ENCODE measurements at places on chromosomes 1 and 21.

GRCh38 chr1:231750818-231751362, 124.3 kb downstream of the DISC1 start:
- DNase-seq = no peak

DNA sequence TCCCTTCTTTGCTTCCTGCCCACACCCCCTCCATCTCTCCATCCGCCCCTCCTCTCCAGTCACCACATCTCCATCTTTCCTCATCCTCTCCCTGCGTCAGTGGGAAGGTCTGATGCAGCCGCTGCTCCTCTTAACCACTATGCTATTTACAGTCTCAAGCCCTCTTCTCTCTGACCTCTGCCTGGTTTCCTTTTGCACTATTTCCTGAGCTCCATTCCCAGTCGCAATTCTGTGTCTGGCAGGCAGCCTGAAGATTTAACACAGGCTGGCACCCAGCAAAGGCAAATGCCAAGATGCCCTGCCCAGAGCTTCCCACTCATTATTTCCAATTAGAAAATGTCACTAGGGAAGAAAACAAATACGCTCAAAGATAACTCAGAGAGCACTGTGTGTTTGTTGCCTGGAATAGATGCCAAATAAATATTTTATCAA, 89.6 kb upstream of the LPGAT1 start:
- DNase-seq = no peak

DNA sequence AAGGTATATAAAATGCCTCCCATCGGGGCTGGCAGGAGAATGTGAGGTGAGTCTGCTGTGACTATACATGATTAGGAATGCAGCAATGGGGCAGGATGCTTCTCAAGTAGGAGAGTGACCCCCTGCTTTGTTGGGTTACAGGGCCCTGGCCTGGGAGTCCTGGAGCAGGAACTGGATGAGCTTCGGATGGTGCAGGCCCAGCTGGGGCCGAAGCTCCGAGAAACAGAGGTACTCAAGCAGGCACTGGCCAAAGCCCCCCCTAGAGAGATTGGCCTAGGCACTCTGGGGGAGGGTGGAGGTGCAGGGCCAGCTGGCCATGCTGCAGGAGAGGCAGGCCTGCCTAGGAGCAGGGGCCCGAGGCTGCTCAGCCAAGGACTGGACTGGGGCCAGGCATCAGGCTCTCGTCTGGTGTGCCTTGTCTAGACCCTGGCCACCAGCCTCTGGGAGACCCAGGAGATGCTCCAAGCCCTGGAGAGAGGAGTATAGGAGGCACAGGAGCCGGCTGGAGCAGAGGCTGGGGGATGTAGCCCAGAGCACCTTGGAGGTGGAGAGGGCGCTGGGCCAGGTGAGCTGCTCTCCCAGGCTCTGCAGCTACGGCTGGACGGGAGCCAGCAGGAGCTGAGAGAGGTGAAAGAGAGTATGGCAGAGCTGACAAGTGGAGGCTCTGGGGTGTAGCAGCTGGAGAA, 32.8 kb upstream of the PKP1 start:
- DNase-seq = no peak

- no peak for DNase-seq
Measured at GRCh38 chr1:199821029-199821779, 206.3 kb upstream of the NR5A2 start.

DNA sequence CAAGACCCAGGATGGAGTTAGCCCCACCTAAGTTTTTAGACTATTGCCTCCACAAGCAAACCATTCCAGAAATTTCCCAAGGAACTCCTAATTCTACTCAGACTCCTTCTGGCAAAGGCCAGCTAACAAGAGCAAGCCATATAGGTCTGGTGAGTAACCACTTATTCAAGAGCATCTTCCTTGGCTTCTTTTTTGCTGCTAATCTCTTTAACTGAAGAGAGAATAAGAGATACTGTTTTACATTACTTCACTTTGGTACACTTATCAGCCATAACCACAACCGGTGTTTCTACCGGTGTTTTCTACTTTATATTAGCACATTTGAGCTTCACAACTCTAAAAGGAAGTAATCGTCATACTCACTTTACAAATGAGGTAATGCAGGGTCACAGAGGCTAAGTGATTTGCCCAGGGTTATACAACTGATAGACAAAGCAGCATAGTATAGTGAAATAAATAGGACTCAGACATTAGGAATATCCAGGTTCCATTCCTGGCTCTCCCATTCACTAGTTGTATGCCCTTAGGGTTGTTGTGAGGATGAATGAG, 1.7 kb upstream of the EPS15 start:
- no peak for DNase-seq

DNA sequence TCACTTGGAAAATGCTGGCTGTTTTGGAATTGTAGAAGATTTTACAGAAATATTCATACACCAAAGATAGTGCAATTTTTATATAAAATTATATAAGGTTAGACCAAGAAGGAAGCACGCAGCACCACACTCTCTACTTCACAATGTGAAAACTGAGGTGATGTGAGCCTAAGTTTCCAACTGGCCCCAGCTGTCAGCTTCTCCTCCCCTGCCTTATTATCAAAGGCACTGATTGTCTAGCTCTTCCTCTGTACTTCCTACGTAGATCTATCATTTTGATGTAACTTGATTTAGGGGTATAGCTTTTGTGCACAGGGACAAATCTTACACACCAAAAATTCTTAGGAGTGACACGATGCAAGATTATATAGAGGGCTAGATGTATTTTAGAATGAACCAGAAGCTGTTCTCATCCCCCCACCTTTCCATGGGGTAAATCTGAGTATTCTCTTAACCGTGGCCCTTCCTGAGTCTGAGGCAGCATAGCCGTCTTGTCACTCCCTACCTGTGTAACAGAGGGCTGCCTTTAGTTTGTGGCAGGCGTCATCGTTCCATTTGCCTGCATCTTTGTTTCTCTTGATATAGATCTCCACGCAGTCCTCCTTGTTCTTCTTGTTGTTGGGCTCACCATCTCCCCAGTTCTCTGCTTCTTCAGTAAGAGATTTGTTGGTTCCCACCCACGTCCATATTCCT, 3.4 kb downstream of the SELL start:
- DNase-seq = no peak

- no peak for DNase-seq
Measured at GRCh38 chr1:43316738-43317520, 16.1 kb downstream of the TIE1 start.

DNA sequence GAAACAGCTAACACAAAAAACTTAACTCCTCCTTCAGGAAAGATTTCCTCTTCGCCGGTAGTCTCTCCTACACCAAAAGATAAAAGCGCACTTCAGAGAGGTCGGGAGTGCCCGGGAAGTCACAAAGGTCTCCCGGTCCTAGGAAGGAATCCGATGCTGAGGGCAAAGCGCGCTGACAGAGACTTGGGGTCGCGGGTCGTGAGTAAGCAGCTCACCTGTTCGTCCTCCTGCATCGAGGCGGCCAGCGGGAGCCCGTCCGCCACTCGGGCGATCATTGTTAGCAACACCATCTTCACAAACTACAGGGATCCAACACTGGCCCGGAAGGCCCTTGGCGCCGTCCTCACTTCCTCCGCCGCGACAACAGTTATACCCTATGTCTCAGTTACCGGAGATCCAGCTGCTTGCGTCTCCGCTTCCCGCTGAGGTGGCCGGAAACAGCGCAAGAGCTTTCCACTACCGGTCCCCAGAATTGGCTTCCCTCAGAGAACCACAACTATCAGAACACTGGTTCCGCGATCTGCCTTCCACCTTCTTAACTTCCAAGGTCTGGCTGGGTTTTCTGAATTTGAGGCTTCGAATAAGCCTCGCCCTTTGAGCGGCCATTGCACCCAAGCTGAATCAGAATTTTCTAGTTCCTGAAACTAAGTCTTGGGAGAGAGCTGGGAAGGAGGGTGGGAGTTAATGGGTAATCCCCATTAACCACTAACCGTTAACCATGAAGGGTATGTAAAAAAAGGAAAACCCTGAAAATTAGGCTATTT, at the start of gene SEC22B:
Gene SEC22B (minus strand): TSS at position 429 of the 764 bp plus-strand sequence. CDS start 139 bp downstream, at position 290.
- peak; percentile 98 for DNase-seq

GRCh38 chr1:5962265-5963105, 29.7 kb downstream of the NPHP4 start:
- no peak for DNase-seq

DNA sequence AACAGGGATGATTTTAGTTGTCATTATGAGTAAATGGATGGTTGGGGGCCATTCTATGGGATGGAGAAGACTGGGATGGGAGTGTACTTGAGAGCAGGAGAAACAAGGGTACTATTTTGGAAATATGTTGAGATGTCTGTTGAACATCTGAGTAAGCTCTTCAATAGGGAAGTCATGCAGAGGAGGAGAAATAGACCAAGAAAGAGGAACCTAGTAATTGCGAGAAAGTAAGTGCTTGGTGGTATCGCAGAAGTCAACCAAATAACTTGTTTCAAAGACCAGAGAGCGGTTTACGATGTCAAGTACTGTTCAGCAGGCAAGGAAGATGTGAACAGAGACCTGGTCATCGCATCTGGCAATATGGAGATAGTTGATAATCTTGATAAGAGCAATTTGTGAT, 22.4 kb upstream of the CHRM3 start:
- no peak for DNase-seq

GRCh38 chr1:159922511-159923202, 2.6 kb downstream of the TAGLN2 start:
- DNase-seq = no peak

GRCh38 chr1:241156231-241156965, 200.6 kb downstream of the RGS7 start:
- DNase-seq = no peak

DNA sequence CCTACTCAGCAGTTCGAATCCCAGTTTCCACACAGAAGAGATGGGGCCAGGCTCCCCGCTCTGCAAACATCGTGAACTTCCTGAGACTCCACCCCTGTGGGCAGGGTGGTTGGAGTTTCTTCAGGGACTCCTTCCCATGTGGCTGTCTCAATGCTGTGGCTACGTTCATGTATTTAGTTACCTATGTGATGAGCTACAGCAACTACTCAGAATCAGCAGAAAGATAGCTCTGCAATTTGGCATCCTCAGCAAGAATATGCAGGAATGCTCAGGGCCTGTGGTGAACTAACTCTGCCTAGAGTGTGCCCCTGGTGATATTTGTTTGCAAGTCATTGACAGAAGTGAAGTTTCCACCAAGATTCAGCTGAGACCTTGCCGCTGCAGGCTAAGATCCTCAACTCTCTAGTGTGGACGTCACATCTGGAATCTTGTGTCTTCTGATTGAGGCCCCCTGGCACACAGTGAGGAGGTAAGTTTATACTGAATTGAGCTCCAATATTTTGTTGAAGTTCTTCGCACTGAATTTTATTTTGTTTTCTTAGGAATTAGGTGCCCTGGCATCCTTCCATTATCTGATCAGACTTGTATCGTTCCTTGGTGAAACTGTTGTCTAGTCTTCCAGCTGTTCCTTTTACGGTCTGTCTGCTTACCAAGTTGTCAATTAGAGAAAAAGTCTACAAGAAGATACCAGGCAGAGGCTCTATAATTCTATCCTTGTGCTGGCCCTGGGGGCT, 8.2 kb upstream of the GLRX2 start:
- DNase-seq = no peak

- no peak for DNase-seq
Measured at GRCh38 chr1:160540859-160541233, 17.8 kb upstream of the SLAMF6 start.

- DNase-seq = no peak
Measured at GRCh38 chr1:155219592-155220031, 11.1 kb downstream of the MTX1 start.

DNA sequence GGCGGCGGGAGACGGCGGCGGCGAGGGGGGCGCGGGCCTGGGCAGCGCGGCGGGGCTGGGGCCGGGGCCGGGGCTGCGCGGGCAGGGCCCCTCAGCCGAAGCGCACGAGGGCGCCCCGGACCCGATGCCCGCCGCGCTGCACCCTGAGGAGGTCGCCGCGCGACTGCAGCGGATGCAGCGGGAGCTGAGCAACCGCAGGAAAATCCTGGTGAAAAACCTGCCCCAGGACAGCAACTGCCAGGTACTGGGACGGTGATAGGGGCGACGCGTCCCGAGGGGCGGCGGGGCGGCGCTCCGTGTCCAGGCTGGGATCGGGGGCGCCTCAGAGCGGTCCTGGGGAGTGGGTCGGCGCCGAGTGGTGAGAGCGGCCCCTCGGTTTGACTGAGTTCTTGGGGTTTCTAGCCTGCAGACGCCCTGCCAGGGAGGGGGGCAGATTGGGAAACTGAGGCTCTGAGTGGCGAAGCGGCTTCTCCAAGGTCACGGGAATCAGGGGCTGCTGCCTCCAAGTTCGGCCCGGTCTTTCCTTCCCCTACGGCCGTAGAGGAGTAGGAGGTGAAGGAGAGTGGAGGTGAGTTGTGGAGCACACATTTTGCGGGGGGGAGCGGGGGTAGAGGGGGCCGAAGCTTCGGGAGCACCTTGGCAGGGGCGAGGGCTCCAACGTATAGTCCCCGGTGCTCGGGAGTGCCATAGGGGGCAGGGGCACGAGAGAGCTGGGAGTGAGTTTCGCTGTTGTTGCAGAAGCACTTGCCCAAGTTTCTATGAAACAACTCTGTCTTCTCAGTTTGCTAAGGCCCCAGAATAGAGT, 508 bp downstream of the RAVER2 start:
- peak; percentile 60 for DNase-seq

GRCh38 chr21:17829472-17829871, 10.3 kb upstream of the C21orf91 start:
- no peak for DNase-seq

- DNase-seq = no peak
Measured at GRCh38 chr1:221240690-221241089, 361.4 kb downstream of the HLX start.

GRCh38 chr1:6328091-6328490, 65.5 kb downstream of the ACOT7 start:
- DNase-seq = no peak

DNA sequence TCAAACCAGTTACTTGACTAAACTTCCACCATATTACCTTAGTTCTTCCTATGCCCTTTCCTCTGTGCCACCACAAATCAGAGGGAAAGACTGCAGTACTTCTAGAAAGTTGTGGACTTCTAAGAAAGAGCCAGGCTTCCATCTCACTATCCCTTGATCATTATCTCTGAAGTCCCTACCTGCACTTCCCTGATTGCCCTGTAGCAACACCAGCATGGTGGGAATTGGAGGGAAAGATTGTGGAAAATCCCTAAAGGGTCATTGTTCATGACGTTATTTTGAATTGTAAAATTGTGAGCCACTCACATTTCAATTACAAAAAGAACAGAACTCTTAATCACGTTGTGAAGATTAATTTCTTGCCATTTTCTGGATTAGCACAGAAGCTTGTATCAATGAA, 23.4 kb upstream of the KIAA1614 start:
- no peak for DNase-seq

- no peak for DNase-seq
Measured at GRCh38 chr1:192131914-192132313, 26.3 kb upstream of the RGS18 start.

DNA sequence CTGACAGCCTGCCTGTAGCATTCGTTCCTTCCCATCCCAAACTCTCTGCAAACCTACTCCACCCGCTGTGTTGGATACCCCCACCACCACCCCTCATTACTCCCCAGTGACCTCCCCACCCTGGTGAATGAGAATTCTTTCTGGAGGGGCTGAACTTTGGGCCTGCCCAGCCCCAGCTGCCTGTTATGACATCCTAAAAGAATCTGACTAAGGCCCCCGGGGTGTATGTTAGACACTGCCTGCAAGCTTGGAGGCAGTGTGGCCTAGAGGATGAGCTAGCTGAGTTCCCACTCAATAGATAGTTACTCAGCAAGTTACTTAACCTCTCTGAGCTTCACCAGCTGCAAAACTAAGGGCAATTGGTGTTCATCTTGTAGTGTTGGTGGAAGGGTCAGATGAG, 110.2 kb upstream of the FGGY start:
- DNase-seq = no peak

GRCh38 chr1:87778896-87779295, 450.2 kb downstream of the LMO4 start:
- DNase-seq = no peak

- no peak for DNase-seq
Measured at GRCh38 chr21:46540087-46540710, 64.7 kb downstream of the S100B start.
